Immature natural killer cell (primary cell): ENCODE measurements at places on chromosomes 6 and 20. TPM values are rescaled to one million over a fixed set of nuclear protein-coding genes. Genes with fewer than 3 reads are reported as not detected.
A peak's percentile ranks its signal among the peaks of the same experiment; 100 is the strongest.

The PTK6 gene
- polyA plus RNA-seq, result not detected

The ENPP1 gene
- polyA plus RNA-seq, result 1.3 TPM

The FAM83C gene
- polyA plus RNA-seq, result not detected

The ACTL10 gene
- 3.9 TPM for polyA plus RNA-seq

The SGK2 gene
- polyA plus RNA-seq, result not detected

The PI3 gene
- not detected for polyA plus RNA-seq

The MUC21 gene
- not detected for polyA plus RNA-seq

The CAP2 gene
- not detected for polyA plus RNA-seq

DNA sequence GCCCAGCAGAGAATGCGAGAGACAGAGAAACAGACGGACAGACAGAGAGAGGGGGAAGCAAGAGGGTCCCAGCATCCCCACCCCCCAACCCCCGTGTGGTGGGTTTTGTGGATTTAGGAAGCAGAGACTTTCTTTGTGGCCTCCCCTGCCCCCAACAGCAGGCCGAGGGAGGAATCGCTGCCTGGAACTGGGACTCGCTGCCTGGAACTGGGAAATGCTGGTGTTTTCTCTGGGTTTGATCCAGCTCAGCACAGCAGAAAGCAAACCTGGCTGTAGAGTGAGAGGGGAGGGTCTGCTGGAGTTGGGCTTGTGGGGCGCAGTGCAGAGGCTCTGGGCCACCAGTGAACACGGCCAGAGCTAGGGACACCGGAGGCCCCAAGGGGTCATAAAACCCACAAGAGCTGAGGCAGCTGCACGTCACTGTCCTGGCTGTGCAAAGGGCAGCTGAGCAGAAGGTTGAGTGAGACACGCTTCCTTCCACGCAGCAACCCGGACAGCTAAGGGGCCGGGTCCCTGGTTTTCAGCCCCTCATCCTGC is 181.8 kb downstream of the TAF4 start:
- no peaks in the 10 kb centered on the region for H3K36me3 ChIP-seq
- no peak for DNase-seq
- no peak overlapping the region for H3K27ac ChIP-seq
- no peak overlapping the region for H3K4me3 ChIP-seq
- peaks cover 3% of the 10 kb centered on the region for H3K4me1 ChIP-seq

GRCh38 chr6:167398214-167399050 is 73.5 kb downstream of the TTLL2 start:
- DNase-seq, result no peak
- H3K27me3 ChIP-seq, result peaks cover 6% of the 10 kb centered on the region
- no peaks in the 10 kb centered on the region for H3K36me3 ChIP-seq
- H3K27ac ChIP-seq, result no peak overlapping the region
- no peaks in the 10 kb centered on the region for H3K4me1 ChIP-seq

GRCh38 chr6:15588971-15589634 is 73.7 kb downstream of the DTNBP1 start:
- H3K36me3 ChIP-seq, result no peaks in the 10 kb centered on the region
- H3K4me1 ChIP-seq, result peaks cover 71% of the 10 kb centered on the region
- peak overlapping the region; percentile 61 for H3K27ac ChIP-seq
- H3K27me3 ChIP-seq, result no peaks in the 10 kb centered on the region
- no peak for DNase-seq

GRCh38 chr20:63829603-63829944 is 1.5 kb downstream of the ZBTB46 start:
- H3K27ac ChIP-seq, result no peak overlapping the region
- peak overlapping the region; percentile 84 for H3K4me3 ChIP-seq
- DNase-seq, result no peak
- H3K27me3 ChIP-seq, result peaks cover 13% of the 10 kb centered on the region
- H3K4me1 ChIP-seq, result peaks cover 9% of the 10 kb centered on the region

- DNase-seq, result no peak
- no peaks in the 10 kb centered on the region for H3K4me1 ChIP-seq
- H3K27ac ChIP-seq, result no peak overlapping the region
- H3K27me3 ChIP-seq, result no peaks in the 10 kb centered on the region
- no peaks in the 10 kb centered on the region for H3K36me3 ChIP-seq
Observed at GRCh38 chr6:54173089-54173488, 61.8 kb downstream of the MLIP start.

GRCh38 chr6:170229851-170230519 is 60.9 kb downstream of the DLL1 start:
- no peaks in the 10 kb centered on the region for H3K4me1 ChIP-seq
- peaks cover 3% of the 10 kb centered on the region for H3K36me3 ChIP-seq
- no peak overlapping the region for H3K4me3 ChIP-seq
- peaks cover 8% of the 10 kb centered on the region for H3K27me3 ChIP-seq
- H3K27ac ChIP-seq, result no peak overlapping the region

- H3K36me3 ChIP-seq, result peaks cover 17% of the 10 kb centered on the region
- peaks cover 3% of the 10 kb centered on the region for H3K27me3 ChIP-seq
- H3K4me1 ChIP-seq, result peaks cover 30% of the 10 kb centered on the region
- H3K27ac ChIP-seq, result no peak overlapping the region
- H3K4me3 ChIP-seq, result no peak overlapping the region
- no peak for DNase-seq
Observed at GRCh38 chr6:25995507-25995906, 32.9 kb downstream of the TRIM38 start.

- H3K27me3 ChIP-seq, result no peaks in the 10 kb centered on the region
- H3K4me1 ChIP-seq, result peaks cover 15% of the 10 kb centered on the region
- no peaks in the 10 kb centered on the region for H3K36me3 ChIP-seq
- H3K4me3 ChIP-seq, result no peak overlapping the region
- no peak overlapping the region for H3K27ac ChIP-seq
Observed at GRCh38 chr6:38095054-38095453, 275.5 kb downstream of the ZFAND3 start.

DNA sequence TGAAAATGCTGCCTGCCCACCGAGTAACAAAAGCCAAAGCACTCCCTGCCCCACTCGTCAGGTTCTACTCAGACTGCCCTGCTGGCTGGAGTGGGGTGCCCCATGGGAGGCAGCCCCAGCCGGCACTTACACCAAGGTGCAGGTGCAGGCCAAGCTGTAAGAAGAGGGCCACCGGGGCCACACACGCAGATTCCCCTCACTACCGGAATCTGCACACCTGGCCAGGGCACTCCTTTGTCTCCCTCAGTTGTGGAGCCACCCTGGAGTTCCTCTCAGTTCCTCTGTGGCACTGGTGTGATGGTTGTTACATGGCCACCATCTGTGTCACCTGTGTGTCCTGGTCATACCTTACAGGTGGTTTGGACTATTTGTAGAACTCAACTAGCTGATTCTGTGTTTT is 112.4 kb downstream of the FOXO3 start:
- no peak overlapping the region for H3K27ac ChIP-seq
- H3K27me3 ChIP-seq, result no peaks in the 10 kb centered on the region
- peaks cover 5% of the 10 kb centered on the region for H3K36me3 ChIP-seq
- DNase-seq, result no peak

GRCh38 chr6:111490067-111490466 is 7.0 kb upstream of the REV3L start:
- DNase-seq, result no peak
- H3K4me3 ChIP-seq, result no peak overlapping the region
- no peak overlapping the region for H3K27ac ChIP-seq
- no peaks in the 10 kb centered on the region for H3K36me3 ChIP-seq
- H3K4me1 ChIP-seq, result peaks cover 22% of the 10 kb centered on the region
- peaks cover 4% of the 10 kb centered on the region for H3K27me3 ChIP-seq

DNA sequence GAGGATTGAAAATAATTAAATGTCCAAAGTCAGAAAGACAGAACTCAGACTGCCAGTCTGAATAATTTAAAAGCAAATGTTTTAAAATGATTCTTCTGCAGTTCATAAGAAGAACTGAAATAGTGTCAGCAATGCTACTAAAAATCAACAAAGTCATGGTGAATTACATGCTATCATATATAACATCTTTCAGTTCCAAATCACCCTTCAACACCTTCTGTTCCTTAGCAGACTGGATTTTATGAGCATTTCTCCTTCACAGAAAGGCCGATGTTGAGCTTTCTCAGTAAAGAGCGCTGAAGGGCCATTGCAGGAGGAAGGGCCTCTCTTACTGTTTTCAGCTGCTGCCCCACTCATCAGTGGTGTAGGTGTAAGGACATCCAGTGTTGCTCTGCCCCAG is 63.3 kb downstream of the AIG1 start:
- no peaks in the 10 kb centered on the region for H3K27me3 ChIP-seq
- no peak overlapping the region for H3K27ac ChIP-seq
- no peak overlapping the region for H3K4me3 ChIP-seq

DNA sequence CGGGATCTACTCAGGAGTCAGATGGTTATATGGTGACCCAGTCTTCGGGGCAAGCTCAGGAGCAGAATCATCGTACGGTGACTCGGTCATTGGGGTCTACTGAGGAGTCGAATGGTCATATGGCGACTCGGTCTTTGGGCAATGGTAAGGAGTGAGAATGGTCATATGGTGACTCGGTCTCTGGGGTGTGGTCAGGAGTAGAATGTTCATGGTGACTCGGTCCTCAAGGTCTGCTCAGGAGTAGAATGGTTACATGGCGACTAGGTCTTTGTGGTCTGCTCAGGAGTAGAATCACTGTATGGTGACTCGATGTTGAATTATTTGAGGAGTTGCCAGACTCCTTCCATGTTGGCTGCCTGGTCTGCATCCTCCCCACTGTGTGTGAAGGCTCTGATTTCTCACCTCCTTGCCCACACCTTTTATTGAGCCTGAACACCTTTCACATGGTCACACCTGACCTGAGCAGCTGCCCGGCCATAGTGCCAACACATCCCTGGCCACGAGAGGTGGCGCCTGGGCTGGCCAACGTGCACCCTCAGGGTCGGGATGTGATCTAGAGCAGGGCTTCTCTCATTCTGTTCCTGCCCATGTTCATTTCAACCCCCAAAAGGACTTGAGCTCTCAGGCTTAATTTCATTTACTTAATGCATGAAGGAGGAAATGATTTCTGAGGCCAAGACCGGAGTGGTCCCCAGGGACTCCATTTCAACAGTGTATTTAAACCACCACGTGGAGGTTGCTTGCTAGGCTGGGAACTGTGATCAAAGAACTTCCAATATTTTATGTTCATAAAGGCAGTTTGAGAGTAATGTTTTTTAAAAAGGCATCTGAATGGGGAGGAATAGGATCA is 119.5 kb downstream of the PHACTR3 start:
- H3K4me3 ChIP-seq, result no peak overlapping the region
- peaks cover 1% of the 10 kb centered on the region for H3K4me1 ChIP-seq
- no peaks in the 10 kb centered on the region for H3K36me3 ChIP-seq
- no peak overlapping the region for H3K27ac ChIP-seq
- H3K27me3 ChIP-seq, result no peaks in the 10 kb centered on the region

DNA sequence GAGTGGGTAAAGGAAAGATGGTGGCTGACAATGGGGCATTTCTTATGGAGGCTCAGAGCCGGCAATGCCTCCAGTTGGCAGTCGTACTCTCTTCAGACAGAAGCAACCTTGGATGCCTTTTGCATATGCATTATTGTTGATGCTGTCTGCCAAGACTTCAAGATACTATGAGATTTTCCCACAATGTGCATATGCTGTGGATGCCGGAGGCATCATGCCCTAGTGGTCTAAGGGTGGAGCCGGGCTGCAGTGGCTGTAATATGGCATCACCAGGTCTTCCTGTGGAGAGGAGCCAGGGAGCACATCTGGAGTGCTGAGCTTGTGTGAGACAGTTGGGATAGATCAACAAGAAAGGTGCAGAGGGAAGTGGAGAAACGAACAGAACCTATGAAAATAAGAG is 104.9 kb downstream of the FOXC1 start:
- H3K27me3 ChIP-seq, result no peaks in the 10 kb centered on the region
- no peak overlapping the region for H3K4me3 ChIP-seq
- DNase-seq, result no peak
- H3K4me1 ChIP-seq, result no peaks in the 10 kb centered on the region
- peaks cover 3% of the 10 kb centered on the region for H3K36me3 ChIP-seq

DNA sequence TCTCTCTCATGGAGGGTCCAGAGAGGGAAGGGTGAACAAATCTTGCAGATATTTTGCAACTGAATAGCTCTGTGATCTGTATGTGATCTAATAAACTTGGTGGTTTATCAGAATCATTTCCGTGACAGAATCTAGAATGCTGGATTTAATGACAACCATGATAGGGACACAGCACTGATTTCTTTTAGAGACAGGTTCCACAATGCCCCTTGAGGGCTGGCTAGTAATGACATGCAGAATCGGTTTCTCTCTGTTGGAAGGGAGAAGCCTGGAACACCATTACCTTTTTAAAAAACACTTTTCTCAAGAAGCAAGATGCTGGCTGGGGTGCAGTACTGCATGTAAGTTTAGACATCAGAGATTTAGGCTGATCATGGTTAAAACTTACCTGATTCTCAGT is 313.4 kb downstream of the CDH26 start:
- H3K4me3 ChIP-seq, result no peak overlapping the region
- no peak overlapping the region for H3K27ac ChIP-seq
- no peaks in the 10 kb centered on the region for H3K4me1 ChIP-seq
- no peaks in the 10 kb centered on the region for H3K27me3 ChIP-seq

DNA sequence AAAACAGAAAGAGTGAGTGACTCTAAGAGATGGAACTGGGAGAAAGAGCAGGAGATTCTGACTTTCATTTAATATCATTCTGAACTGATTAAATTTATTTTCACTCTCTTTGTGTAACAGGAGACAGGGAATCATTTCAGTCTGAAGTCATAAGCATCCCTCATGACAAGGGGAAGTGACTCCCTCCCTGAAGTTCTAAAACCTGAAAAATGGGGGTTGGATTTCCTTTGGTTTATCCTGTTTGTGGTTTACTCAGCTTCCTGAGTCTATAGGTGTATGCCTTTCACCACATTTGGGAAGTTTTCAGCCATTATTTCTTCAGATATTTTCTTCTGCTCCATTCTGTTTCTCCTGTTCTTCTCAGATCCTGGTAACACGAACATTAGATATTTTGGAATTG is 3.4 kb upstream of the FKBP1A start:
- peaks cover 24% of the 10 kb centered on the region for H3K4me1 ChIP-seq
- H3K36me3 ChIP-seq, result no peaks in the 10 kb centered on the region
- peaks cover 5% of the 10 kb centered on the region for H3K27me3 ChIP-seq

GRCh38 chr6:38144365-38144945 is 324.9 kb downstream of the ZFAND3 start:
- peaks cover 64% of the 10 kb centered on the region for H3K4me1 ChIP-seq
- peaks cover 6% of the 10 kb centered on the region for H3K27me3 ChIP-seq
- no peaks in the 10 kb centered on the region for H3K36me3 ChIP-seq
- no peak overlapping the region for H3K4me3 ChIP-seq
- H3K27ac ChIP-seq, result no peak overlapping the region

GRCh38 chr6:36590237-36590636 is 3.9 kb upstream of the SRSF3 start:
- peaks cover 26% of the 10 kb centered on the region for H3K27me3 ChIP-seq
- H3K36me3 ChIP-seq, result peaks cover 8% of the 10 kb centered on the region
- DNase-seq, result no peak

- H3K4me1 ChIP-seq, result no peaks in the 10 kb centered on the region
- DNase-seq, result no peak
- H3K4me3 ChIP-seq, result no peak overlapping the region
- no peaks in the 10 kb centered on the region for H3K36me3 ChIP-seq
- H3K27me3 ChIP-seq, result peaks cover 2% of the 10 kb centered on the region
- H3K27ac ChIP-seq, result no peak overlapping the region
Observed at GRCh38 chr6:12873691-12874090, 157.1 kb downstream of the PHACTR1 start.

- DNase-seq, result no peak
- no peak overlapping the region for H3K4me3 ChIP-seq
- no peaks in the 10 kb centered on the region for H3K27me3 ChIP-seq
- H3K27ac ChIP-seq, result no peak overlapping the region
Observed at GRCh38 chr20:61629602-61630390, 377.7 kb downstream of the CDH4 start.

GRCh38 chr20:53981752-53982437 is 88.5 kb downstream of the BCAS1 start:
- H3K4me3 ChIP-seq, result no peak overlapping the region
- peak; percentile 19 for DNase-seq
- no peaks in the 10 kb centered on the region for H3K36me3 ChIP-seq
- peaks cover 8% of the 10 kb centered on the region for H3K4me1 ChIP-seq
- H3K27ac ChIP-seq, result no peak overlapping the region
